ENCODE measurements at places on chromosomes 4 and X. TPM values are rescaled to one million over a fixed set of nuclear protein-coding genes. Genes with fewer than 3 reads are reported as not detected.

DNA sequence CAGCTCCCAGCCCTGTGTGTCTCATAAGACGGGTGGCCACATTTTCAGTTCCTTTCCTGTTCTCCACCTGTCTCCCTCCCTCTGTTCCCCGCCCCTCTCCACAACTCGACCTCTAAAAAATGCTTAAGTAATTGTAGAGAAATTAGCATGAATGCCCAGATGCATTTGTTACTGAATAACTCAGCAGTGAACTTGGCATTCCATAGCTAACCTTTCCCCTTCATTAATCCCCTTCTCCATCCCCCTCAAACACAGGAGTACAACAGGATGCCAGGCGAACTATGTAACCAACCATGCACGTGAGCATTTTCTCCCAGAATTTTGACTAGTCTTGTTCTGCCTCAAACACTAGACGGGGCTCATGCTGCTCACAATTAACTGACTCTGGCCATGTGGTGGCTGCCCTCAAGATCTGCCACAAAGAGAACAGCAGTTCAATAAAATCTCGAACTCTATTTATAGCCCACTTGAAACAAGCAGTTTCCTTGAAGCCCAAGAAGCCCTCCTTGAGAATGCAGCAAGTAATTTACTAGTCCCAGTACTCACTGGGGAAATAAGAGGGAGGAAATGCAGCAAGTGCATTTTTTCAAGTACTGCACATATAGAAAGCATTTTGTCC, 351.2 kb downstream of the ARHGAP24 start:
- no peak for DNase-seq

- no peak for DNase-seq
Observed at GRCh38 chr4:153257991-153258390, 53.7 kb downstream of the TRIM2 start.

DNA sequence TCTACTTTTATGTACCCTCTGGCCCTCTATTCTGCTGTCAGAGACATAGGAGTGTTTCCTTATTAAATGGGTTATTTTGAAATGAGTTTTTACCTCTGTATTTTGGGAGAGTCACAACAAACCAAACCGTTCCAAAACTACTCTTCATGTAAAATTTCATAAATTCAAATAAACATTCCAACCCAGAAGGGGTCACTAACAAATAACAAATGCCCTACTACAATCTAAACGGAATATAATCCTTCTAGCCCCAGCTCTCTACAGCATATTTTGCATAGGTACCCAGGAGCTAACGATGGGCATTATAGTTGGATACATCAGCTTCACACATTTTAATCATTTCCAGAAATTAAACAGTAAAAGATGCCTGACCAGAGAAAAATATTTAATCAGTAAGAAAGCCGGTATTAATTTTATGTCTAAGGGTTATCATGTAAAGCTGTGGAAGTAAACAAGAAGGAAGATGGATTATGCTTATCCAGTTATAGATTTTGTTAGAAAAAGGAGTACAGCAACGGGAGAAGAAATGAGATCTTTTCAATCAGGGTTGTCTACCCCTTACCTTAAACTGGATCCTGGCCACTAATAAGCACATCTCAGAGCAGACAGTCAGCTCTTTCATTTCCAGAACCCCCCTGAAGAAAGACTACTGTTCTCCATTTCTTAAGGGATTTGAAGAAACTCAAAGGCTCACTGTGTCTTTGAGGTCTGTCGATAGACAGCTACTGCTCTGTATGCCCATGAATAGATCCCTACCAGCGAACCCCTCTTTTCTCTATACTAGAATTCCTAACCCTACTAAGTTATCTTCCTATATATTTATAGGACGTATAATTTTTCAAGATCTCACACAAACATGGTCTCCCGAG, 1.2 kb downstream of the UGDH start:
- no peak for DNase-seq

GRCh38 chrX:103211012-103211715, 3.7 kb upstream of the BEX4 start:
- peak; percentile 28 for DNase-seq

- DNase-seq = no peak
Observed at GRCh38 chrX:39174772-39175417, 373.6 kb downstream of the MID1IP1 start.

The FANCB gene
- polyA plus RNA-seq = 2.9 TPM

DNA sequence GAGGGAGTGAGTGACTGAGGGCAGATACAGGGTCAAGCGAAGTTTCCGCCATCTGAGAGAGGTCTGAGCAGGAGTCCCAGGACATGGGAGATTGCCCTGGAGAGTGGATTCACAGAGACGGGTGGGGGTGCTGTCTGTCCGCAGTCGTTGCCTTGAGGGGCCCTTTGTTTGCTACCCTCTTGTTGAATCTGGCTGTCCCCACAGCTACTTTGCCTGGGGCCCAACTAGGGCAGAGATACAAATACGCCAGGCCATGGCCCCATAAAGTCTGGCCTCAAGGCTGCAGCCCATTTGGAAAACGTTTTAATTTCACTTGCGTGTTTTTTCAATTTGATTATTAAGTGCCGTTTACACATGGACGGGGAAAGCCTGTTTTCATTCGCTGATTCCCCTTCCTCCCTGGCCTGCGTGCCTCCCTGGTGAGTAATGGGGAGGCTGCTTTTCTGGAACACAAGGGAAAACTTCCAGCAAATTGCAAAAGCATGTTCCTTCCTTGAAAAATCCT, 134.4 kb downstream of the SMIM20 start:
- peak; percentile 31 for DNase-seq

- DNase-seq = no peak
Observed at GRCh38 chrX:68432648-68433047, 647 bp downstream of the OPHN1 start.

The PDZD4 gene
- polyA plus RNA-seq = 10.6 TPM

The SPINK2 gene
- polyA plus RNA-seq = not detected

DNA sequence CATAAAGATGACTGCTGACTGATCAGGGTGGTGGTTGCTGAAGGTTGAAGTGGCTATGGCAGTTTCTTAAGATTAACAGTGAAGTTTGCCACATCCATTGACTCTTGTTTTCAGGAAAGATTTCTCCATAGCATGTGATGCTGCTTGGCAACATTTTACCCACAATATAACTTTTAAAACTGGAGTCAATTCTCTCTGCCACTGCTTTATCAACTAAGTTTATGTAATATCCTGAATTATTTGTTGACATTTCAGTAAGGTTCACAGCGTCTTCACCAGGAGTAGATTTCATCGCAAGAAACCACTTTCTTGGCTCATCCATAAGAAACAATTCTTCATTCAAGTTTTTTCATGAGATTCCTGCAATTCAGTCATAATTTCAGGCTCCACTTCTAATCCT, 166.5 kb upstream of the SPRY1 start:
- no peak for DNase-seq

DNA sequence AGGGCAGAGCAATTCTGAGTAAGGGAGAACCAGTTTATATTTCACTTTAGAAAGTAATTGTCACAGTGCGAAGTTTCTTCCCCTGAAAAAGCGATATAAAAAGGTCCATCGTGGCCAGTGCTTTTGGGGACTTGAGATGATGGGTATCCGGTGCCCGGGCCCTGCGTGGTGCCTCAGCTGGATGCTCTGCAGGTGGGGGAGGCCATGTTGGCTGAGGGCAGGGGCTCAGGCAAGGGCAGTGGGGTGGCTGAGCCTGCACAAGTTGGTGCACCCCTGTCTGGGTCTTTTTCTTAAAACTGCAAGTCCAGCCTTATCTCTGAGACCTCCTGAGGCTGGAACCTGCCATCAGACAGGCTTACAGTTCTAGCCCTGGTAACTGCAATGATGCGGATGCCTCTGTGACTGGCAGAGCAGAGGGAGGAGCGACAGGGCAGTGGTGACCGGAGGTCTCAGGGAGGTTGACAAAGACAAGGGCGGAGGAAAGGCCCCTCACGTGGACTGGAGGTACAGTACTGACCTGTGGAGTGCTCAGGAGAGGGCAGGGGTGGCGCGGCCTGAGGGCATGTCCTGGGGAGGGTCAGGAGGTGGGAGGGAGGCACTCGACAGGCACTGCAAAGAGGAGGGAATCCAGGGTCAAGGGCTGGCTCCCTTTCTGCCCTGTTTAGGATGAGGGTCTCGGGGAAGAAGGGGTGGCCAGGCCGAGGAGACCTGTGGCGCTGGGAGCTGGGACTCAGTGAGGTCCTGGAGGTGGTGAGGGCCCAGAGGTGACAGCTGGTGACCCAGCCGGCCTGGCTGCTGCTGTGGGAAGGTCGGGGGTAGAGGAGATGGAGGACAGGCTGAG, 1.8 kb downstream of the RGS12 start:
- no peak for DNase-seq

DNA sequence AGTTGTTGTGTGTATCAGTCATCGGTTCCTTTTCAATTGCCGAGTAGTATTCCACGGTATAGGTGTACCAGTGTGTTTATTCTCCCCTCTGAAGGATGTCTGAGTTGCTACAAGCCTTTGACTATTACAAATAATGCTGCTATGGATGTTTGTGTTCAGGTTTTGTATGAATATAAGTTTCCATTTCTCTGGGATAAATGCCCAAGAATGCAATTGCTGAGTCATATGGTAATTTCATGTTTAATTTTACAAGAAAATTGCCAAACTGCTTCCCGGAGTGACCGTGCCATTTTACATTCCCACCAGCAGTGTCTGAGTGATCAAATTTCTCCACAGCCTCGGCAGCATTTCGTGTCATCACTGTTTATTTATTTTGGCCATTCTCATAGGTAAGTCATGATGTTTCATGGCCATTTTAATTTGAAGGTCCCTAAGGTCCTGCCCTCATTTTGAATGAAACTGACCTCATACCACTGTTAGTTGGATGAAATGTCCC, 73.9 kb downstream of the IRF2 start:
- no peak for DNase-seq

GRCh38 chr4:75841641-75842520, 60.4 kb downstream of the PPEF2 start:
- DNase-seq = no peak

DNA sequence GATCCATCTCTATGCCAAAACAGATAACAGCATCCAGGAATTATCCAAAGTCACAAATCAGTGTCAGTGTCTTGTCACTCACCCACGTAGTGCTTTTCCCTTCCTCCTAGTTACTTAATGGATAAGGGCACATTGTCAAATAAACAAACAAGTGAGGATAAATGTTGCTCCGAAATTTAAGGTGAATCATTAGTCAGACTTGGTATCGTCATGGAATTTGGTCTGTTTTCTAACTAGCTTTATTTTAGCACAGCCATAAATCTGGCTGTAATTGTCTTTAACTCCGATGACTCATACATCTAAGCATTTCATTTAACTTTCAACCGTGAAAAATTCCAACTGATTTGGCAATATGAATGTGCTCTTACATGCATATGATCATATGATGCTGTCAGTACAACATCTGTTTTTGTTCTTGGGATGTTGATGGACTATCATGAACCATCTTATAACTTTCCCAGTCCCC, 83.3 kb downstream of the SNCA start:
- DNase-seq = no peak

GRCh38 chr4:177511611-177512010, 69.4 kb upstream of the AGA start:
- DNase-seq = peak; percentile 19

DNA sequence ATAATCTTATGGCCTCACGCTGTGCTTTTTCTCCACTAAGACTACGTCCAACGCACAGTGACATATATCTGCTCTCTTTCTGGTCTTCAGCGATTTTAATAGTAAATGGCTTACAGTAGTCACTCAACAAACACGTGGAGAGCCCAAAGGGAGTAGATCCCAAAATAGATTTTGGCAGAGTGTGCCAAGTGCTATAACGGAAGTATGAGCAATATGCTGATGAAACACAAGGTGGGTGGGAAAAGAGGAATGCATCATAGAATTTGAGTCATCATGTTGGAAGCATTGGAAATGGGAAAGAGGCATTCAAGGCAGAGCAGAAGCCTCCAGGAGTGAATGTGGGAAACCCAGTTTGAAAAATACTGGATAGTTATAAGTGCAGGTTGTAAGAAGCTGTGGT, 129.1 kb upstream of the LDB2 start:
- no peak for DNase-seq

GRCh38 chr4:169854090-169854489, 96.3 kb upstream of the HPF1 start:
- DNase-seq = no peak

DNA sequence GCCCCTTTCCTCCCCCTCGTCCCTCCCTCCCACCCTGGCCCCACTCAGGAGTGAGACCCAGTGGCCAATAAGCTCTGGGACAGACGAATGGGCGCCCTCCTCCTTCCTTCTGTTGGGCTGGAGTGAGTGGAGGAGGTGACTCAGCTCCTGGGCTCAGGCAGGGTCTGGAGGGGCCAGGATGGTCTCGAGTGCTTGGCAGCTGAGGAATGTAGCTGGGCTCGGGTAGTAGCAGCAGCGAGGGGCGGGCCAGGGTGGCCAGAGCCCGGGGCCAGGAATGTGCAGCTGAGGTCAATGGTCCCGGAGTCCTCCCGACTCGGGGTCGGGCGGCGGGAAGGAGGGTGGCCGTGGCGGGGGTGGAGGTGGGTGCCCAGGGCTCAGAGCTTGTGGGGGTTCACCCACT, 15.0 kb downstream of the G6PD start:
- no peak for DNase-seq

- peak; percentile 11 for DNase-seq
Observed at GRCh38 chr4:166091912-166092510, 219.0 kb downstream of the TLL1 start.

DNA sequence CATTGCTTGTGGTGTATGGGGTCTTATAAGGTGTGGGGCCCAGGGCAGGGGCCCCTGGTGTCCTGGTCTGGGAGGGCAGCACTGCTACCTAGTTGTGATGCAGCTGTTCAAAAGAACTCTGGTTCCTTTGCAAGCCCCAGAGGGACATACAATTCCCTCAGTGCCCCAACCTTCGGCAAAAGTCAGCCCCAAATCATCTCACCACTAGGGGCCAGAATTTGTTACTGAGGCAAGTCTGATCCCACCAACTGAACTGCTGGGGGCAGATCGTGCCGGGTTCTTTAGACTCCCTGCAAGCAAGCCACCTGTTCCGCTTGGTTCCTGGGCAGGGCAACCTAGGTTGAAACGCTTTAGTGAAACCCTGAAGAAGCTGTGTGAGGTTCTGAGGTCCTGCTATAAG, 180.1 kb upstream of the S100G start:
- no peak for DNase-seq

DNA sequence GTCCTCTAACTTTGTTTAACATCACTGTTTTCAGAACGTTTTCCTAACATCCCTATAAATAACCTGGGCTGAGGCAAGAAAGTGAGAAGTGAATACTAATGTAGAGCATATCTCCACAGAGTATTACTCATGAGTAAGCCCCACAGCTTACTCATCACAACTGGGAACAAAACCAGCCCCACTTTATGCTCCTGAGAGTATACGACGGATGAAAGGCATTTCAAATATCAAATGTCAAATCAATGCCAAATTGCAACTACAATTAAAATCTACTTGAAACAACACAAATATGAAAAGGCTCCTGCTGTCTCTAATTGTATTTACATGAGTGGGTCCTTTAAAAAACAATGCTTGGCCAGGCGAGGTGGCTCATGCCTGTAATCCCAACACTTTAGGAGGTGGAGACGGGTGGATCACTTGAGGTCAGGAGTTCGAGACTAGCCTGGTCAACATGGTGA, 41.2 kb downstream of the SH3RF1 start:
- no peak for DNase-seq

GRCh38 chr4:15894921-15895916, 43.3 kb downstream of the FGFBP1 start:
- DNase-seq = no peak
